ENCODE measurements at places on chromosomes 5 and 9.

DNA sequence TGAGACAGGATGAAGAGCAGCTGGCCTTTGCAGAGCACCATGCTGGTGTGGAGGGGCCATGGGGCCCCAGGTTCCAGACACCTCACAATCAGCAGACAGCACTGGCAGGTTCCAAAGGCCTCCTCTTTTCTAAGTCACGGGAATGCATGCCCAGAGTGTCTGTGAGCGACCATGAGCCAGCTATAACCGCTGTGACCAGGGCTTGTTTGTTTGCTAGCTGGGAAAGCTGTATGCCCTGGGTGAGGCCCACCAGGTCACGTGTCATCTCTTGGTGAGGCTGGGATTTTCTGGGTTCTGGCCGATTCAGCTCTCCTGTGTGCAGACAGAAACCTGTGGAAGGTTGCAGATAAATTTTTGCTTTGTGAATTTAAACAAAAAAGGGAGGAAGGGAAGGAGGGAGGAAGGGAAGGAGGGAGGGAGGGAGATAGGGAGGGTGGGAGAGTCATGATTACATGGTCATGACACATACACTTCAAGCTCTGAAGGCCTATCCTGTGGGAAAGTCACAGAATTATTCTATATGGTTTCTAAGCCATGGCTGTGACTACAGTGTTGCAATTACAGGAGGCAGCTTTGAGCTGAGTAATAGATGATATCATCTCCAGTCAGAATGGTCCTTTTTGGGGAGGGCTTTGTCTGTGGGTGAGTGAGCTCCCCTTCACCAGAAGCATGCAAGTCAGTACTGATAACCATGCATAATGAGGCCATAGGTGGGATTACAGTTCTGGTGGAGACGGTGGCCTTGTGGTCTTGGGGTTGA is 37.2 kb downstream of the PAPPA start:
- no peak overlapping the region for H3K27ac ChIP-seq
- H3K27me3 ChIP-seq, result no peaks in the 10 kb centered on the region
- no peak for DNase-seq
- H3K4me3 ChIP-seq, result no peak overlapping the region
- H3K36me3 ChIP-seq, result no peaks in the 10 kb centered on the region

DNA sequence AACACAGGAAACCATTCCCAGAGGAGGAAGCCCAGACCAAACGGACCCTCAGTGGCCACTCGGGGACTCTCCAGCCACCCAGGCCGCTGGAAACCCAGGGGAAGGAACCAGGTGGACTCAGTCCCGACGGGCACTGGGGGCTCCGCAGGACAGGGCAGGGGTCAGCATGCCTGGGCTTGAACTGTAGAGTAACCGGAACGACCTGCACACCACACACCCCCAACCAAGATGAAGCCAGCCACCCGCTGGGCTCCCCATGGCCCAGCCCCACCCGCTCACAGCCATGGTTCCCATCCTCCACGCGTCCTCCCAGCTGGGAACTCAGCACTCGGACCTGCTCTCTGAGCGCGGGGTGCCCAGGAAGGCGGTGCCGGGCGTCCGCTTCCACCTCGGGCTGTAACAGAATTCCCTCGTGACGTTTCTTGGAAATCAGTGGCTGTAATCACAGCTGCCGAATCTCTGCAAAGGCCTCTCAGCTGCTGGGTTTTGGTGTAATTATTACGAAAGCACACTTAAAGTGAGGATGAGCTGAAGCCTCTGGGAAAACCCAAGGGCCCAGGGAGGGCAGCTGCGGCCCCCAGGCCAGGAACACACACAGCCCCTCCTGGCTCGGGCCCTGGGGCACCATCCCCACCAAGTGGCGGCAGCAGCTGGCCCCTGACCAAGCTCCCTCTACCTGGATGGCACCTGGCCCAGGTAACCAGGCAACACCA is 13.8 kb downstream of the NACC2 start:
- H3K27ac ChIP-seq, result no peak overlapping the region
- no peak for DNase-seq
- H3K4me1 ChIP-seq, result peaks cover 6% of the 10 kb centered on the region
- no peak overlapping the region for H3K4me3 ChIP-seq
- no peaks in the 10 kb centered on the region for H3K36me3 ChIP-seq

GRCh38 chr9:114827641-114828302 is 21.9 kb upstream of the TNFSF15 start:
- H3K36me3 ChIP-seq, result no peaks in the 10 kb centered on the region
- DNase-seq, result no peak
- no peak overlapping the region for H3K27ac ChIP-seq
- H3K4me1 ChIP-seq, result no peaks in the 10 kb centered on the region
- no peak overlapping the region for H3K4me3 ChIP-seq

DNA sequence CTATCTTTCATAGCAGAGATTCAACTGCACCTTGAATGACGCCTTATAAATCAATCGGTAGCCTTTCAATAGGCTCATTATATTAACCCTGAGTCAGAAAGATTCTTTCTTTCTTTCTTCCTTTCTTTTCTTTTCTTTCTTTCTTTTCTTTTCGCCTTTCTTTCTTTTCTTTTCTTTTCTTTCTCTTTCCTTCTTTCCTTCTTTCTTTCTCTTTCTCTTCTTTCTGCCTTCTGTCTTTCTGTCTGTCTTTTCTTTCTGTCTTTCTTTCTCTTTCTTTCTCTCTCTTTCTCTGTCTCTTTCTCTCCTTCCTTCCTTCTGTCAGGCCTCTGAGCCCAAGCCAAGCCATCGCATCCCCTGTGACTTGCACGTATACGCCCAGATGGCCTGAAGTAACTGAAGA is 86.0 kb upstream of the CLINT1 start:
- no peak overlapping the region for H3K4me3 ChIP-seq
- no peaks in the 10 kb centered on the region for H3K36me3 ChIP-seq
- peaks cover 6% of the 10 kb centered on the region for H3K4me1 ChIP-seq
- DNase-seq, result no peak

All from neural crest cell (in vitro differentiated cells).